ENCODE measurements at places on chromosomes 5 and 9.

GRCh38 chr5:18397891-18398290 lies 763.6 kb downstream of the TAF11L14 start:
- no peak for DNase-seq

- no peak for DNase-seq
Observed at GRCh38 chr5:139022528-139022927, 147.4 kb upstream of the LRRTM2 start.

DNA sequence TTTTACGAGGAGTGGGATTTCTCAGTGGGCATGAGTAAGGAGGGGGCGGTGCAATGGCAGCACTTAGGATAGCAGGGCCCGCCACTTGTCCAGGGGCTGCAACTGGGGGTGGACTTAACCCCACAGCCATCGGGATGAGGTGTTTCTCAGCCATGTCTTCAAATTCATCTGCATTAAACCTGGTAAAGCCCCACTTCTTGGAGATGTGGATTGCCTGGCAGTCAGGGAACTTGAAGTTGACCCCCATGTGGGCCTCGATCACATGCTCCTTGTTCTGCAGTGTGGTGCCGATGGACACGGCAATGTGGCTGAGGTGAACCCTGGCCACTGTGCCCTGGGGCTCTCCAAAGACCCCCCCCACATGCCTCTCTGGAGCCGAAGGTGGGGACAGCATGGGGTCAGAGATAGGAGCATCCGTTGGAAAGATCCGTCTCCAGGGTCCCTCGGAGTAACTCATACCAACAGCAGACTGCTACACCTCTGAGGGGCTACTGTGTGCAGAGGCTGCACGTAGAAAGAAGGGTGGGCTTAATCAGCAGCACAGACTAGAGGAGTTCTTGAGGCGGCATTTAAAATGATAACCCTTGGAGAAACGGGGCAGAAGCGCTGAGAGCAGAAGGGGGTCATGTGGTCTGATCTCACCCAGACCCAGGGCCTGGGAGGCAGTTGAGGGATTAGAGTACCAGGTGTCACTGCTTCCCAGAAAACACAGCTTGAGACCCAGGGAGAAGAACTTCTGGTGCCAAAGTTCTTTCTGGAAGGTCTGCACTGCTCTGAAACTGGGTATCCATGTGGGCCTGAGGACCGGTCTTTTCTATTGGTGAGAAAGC lies 141.4 kb downstream of the MTX3 start:
- no peak for DNase-seq

DNA sequence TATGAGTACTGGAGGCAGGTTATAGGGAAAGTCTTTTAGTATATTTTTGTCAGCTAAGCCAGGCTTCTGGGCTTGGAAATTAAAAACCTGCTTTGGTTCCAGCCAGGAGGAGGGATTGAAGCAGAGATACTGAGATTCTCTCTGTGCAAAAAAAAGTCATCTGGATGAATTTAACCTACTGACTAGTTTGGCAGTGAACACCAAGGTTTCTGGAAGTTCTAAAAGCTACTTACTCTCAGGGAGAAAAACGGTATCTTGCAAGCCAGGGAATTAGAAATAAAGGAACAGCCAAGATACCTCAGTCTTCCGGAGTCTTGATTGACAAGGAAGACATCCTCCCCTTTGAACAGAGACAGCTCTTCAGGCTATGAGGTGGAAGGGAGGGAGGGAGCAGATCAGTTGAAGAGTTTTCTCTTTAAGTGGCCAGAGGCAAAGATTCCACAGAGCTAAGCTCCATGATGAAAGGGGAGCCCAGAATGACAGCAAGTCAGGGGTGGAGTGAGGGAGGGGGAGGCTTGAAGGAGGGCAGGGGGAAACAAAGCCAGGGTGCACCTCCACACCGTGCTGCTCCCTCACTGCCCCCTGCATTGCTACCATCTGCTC lies 8.3 kb upstream of the ZBTB34 start:
- DNase-seq: no peak

DNA sequence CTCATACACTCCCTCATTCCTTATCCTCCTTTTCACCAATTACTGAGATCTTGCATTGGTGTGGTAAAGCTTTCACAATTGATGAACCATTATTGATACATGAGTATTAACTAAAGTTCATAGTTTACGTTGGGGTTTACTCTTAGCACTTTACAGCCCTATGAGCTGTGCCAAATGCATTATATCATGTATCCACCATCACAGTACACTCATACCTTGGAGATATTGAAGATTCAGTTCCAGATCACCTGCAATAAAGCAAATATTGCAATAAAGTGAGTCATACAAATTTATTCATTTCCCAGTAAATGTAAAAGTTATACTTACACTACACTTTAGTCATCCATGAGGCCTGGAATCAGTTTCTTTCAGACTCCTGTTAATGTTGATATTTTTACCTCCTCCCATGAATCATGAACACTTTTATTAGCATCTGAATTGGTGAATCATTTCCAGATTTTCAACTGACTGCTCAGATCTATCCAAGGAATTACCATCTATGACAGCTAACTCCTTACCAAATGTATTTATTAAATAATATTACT lies 546.6 kb upstream of the PTPRD start:
- DNase-seq: no peak

GRCh38 chr9:108416324-108416723 lies 439.5 kb downstream of the ACTL7B start:
- no peak for DNase-seq

DNA sequence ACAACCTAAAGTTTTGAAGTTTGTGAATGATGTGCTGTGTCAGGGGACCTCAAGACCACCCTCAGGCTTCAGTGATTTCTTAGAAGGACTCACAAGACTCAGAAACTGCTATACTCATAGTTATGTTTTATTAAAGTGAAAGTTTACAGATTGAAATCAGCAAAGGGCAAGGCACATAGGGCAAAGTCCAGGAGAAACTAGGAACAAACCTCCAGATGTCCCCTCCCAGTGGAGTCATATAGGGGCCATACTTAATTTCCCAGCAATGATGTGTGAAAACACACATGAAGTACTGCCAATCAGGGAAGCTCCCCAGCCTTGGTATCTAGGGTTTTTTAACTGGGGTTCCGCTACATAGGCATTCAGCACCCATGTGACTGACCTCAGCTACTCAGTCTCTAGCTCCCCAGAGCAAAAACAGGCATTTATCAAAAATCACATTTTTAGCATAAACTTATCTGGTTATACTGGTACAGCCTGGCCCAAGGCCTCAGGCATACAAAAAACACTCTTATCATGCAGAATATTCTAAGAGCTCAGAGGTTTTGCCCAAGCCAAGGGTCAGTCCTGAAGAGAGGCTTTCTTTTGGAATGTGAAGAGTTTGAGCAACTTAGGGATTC lies 74.7 kb upstream of the ANKRD55 start:
- DNase-seq: no peak

DNA sequence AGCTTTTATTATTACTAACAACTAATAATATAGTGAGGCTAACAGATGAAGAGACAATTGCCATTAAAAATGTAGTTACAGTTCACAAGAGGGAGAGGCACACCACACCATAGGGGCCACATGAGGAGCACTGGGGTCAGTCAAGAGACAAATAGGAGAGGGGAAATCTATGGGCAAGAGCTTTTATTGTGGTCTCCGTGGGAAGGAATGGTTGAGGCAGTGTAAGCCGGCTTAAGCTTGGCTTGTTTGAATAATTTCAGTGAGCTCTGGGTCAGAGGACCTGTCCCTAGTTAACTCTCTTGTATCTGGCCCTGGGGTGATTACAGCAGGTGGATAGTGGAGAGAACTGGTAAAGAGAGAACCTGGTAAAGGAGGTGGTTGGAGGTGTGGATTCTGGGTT lies 35.3 kb downstream of the OGN start:
- no peak for DNase-seq

Measured in stimulated activated CD4-positive, alpha-beta T cell treated with anti-CD3 and anti-CD28 coated beads, Interleukin-2, amount 100 ng/mL, for 4 hours (primary cell).